ENCODE measurements at places on chromosomes 16 and 17.

GRCh38 chr16:23156946-23157460 is 7.8 kb upstream of the USP31 start:
- no peak for DNase-seq

DNA sequence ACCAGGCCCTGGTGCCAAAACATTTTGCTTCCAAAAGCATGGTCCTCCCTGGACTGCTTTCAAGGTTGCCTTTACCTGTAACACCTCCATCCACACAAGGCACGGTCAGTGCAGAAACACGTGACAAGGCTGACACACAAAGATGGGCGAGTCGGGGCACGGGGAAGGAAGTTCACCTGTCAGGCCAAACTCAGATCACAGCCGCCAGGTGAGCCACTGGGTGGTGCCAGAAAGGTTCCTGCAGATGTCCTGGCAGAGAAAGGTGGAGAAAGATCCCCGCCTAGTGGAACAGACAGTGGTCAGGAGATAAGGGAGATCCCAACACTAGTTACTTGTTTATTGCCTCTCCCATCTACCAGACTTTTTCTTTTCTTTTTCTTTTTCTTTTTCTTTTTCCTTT is 155.3 kb downstream of the AIPL1 start:
- peak; percentile 60 for DNase-seq

- no peak for DNase-seq
These were observed 116.4 kb downstream of the NPIPB5 start for GRCh38 chr16:22627043-22627442.

- peak; percentile 84 for DNase-seq
These were observed 15.7 kb downstream of the CAVIN1 start for GRCh38 chr17:42407289-42407836.

- DNase-seq, result no peak
These were observed 32.5 kb downstream of the TMC6 start for GRCh38 chr17:78096093-78096492.

DNA sequence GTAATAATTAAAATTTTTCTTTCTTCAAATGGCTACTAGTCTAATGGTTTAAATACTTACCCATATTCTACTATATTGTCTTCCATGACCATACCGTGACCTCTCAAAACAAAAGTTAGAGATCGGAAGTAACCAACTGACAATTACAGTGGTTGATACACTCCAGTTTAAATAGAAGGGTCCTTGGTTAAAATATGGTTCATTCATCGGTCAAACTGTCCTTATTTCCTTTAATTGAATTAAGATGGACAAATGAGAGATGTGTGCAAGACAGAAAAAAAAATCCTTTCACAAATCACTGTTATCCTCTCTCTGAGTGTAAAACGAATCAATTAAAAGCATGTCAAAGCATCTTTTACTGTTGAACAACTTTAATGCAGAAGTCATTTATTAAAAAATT is 214.3 kb upstream of the TBX2 start:
- no peak for DNase-seq

DNA sequence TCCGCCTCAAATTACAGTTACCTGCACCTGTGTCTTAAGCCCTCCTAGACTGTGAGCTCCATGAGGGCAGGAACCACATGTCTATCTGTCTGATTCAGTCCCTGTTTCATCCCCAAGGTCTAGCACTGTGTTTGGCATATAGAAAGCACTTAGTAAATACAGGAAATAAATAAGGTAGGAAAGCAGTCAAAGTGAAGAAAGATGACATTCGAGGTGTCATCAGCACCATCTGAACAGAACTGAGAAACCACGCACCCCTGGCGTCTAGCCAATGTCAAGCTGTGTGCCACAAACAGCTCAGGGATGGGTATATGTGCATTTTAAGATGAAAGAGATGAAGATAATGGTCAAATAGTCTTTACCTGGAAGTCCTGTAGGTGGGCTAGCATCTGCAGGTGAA is 79.6 kb upstream of the ATP2A3 start:
- DNase-seq, result no peak

DNA sequence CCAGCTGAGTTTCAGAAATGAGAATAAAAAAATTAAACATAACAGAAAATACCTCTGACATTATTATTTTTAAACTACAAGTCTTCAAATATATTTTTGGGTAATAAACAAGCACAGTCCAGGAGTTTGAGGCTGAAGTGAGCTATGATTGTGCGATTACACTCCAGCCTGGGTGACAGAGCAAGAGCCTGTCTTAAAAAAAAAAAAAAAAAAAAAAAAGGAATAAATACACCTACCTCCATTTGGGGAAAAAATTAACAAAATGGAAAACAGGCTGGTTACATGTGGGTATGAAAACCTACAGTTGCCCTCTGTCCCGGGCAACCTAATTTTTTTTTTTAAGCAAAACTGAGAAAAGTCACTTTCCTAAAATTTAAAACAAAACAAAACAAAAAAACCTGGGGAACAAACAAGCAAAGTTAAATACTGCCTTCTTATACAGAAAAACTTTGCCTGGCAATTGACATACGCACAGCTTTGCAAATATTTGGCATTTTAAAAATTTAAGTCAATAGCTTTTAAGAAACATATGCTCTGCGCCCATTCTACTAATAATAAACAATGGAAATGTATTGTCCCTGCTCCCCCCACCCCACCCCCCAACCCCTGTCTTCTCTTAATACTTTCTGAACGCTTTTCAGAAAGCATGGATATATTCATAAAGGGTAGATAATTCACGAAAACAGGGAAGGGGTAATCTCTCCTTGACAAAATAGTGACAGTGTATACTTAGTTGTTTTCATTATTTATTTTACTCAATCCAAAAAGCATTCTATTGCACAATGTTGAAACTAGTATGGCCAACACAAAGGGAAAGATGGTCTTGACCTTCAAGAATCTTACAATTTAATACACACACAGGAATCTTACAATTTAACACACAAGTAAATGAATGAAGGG is 81.3 kb downstream of the STH start:
- no peak for DNase-seq

DNA sequence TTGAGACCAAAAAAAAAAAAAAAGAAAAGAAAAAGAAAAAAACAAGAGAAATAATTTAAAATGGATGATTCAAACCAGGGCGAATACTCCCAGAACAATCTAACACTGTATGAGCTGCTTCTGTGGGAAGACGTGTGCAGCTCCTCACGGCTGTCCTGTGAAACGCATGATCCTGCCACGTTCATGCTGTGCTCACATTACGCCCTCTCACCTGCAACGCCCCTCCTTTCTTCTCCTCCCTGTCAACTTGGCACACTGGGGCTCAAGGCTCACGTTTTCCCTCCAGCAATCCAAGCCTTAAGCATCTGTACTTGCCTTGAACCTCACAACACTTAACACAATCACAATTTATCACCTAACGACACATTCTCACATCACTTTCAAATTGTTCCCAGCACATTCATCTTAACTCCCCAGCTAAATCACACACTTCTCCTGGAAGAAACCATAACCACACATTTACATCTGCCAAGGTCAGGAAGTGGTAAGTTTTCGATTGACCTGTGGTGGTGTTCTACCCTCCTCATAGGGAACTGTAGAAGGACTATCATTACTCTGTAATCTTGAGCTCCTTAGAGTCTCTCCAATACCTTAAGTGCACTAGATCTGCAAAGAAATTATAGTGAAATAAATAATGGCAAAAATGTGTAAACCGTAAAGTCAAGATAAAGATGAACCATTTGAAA is 29.1 kb downstream of the MBTPS1 start:
- no peak for DNase-seq

DNA sequence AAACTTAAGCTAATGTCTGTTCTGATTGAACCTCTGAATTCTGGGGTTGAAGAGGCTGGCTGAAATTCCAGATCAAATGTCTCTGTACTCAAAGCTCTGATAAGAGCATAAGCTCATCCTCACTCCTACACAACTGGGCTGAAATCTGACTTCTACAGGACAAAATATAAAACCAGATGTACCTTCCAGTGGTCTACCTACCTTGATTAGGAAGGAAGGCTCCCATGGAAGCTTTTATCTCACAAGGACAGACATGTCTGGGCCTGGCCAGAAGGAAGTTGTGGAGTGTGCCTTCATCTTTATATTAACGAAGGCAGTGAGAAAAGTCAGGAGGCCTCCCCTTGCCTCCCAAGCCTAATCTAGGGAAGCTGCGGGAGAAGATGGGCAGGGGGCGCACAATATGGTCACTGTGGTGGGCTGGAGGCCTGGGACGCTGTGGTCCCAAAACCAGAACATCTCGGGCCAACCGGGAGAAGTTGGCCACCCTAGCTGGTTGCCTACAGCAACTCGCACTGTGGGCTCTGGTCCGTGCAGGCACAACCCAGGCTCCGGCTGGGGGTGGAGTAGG is 55.6 kb upstream of the LRRC37A3 start:
- DNase-seq, result no peak
